ENCODE measurements at places on chromosomes 11 and 22.

GRCh38 chr22:28831140-28832072 lies 31.0 kb upstream of the XBP1 start:
- DNase-seq = no peak

DNA sequence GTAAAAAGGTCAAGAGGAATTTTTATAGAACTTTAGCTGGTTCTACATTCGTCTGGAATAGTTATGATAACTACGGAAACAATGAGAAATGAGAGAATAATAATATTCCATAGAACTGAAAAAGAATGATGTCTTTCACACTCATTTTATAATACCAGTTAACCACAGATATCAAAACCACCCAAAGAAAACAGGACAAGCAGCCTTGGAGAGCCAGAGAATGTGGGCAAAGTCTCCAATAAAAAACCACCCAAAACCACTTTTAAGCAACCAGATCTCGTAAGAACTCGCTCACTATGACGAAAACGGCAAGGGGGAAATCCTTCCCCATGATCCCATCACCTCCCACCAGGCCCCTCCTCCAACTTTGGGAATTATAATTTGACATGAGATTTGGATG lies 60.8 kb downstream of the ARHGAP32 start:
- DNase-seq = no peak

DNA sequence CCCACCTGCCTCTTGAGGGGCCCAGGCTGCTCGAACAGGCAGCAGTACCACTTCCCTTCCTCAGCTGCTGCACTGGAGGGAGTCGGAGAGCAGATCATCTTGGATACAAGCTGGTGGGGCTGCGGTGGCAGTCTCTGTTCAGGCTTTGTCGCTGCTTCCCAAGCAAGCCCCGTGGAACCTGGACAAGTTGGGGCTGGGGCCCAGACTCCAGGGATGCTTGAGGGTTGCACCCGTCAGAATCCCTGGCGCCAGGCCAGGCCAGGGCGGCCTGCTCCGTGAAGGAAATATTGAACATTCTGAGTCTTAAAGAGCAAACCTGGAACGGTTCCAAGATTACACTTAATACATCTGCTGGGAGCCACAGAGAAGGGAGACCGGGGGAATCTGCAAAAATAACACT lies 310.1 kb upstream of the SORL1-AS1 start:
- DNase-seq = no peak

- DNase-seq = peak; percentile 11
These were observed 63.2 kb downstream of the OTOG start for GRCh38 chr11:17610085-17610894.

DNA sequence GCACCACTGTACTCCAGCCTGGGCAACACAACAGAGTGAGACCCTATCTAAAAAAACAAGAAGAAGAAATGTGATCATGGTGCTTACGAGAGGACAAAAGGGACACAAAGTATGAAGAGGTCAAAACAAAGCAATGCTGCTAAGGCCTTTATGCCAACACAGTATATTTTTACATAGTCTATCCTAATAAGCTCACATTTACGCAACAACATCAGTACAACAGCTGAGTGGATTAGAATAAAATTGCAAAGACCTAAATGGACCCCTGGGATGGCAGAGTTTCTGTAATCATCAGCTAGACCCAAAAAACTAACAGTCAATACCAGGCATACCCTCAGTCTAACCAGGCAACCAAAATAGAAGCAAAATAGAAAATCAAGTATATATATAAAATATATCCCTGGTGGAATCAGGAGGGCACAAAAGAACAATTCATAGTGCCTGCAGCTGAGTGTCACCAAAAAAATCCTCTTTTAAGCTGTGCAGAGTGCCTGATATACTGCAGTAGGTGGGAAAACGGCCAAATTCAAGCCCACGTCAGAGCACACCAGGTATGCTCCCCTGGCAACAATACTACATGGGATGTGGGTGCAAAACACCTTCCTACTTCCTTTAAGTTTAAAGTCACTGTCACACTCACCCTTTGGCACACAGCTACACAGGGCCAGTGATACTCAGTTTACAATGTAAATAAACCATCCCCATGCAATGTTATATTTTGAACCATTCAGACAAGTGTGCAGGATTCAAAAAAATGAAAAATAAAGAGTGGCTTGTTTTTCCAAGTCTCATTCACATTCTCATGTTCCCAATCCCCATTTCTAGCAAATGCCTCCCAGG lies 57.8 kb downstream of the RBFOX2 start:
- DNase-seq = no peak

- no peak for DNase-seq
These were observed 375.7 kb downstream of the SHANK2 start for GRCh38 chr11:70876685-70877084.

DNA sequence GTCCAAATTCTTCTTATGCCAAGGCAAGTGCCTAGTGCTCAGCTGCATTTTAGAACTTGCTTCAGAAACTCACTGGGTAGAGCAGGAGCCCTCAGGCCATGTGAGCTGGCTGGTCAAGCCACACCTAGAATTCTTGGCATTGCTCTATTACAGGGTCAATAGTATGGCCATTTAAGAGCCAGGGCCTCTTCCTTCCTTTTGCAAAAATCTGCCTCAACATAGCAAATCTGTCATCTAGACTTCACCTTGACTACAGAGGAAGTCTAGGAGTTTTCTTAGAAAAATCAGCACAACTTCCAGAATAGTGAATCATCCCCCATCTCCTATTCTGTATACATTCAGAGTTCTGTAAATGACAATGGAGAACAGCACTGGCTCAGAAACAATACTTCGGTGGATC lies 112.0 kb upstream of the TTC12 start:
- DNase-seq = no peak

DNA sequence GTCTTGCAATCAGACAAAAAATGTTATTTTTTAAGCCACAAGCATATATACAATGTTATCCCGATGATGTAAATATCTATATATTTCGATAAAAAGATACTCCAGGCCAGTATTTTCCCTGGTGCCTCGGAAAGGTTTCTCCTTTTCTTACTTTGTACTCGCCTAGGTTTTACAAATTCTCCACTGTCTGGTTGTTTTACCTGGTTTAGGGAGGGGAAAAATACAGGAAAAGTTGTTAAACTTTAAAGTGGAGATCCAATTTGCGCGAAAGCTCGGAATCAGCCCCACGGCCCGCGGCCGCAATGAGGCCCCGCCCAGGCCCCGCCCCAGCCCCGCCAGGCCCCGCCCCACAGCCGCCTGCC lies 58.4 kb upstream of the WNT7B start:
- no peak for DNase-seq

DNA sequence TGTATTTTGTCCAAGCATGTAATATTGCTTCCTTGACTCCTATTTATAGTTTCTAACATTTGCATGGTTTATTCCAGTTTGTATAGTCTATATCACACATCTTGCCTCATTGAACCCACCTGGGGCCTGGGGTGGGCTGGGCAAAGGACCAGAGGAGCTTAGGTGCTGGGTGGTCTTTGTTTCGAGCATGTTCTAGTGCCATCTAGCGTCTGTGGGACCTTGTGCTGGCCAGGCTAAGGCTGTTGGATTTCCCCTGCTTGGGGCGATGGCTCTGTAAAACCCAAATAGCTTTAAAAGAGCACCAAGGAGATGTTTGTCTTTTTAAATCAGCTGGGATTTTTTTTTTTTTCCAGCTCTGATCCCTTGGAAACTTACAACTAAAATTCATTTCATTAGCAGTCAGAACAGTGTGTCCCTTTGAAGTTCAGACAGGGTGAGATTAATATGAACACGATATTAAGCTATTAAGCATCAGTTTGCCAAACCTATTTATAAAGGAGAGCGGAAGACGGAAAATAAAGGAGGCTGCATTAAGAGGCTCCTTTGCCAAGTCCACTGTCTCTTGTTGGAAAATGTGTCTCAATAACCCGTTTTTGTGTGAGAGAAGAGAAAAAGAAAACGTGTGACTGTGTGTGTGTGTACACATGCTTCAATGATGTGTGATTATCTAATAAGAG lies 157.4 kb downstream of the COMMD9 start:
- no peak for DNase-seq

DNA sequence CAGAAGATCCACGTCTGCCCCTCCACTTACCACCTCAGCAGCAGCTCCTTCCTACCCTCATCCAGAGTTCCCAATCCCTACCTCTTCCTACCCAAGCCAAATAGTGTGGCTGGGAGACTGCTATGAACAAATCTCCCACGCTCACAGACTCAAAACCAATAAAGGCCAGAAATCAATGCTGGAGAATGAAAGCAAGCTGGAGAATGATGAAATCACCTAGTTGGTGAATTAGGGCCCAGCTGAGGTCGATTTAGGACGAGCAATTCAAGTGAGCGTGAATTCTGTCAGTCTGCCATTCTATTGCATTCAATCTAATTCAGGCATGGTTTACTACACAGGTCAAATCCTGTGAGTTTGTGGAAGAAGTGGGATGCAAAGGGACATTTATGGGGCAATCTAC lies 22.5 kb downstream of the COMMD9 start:
- no peak for DNase-seq

- DNase-seq = no peak
These were observed 260.5 kb downstream of the CASP12 start for GRCh38 chr11:104637662-104638170.

DNA sequence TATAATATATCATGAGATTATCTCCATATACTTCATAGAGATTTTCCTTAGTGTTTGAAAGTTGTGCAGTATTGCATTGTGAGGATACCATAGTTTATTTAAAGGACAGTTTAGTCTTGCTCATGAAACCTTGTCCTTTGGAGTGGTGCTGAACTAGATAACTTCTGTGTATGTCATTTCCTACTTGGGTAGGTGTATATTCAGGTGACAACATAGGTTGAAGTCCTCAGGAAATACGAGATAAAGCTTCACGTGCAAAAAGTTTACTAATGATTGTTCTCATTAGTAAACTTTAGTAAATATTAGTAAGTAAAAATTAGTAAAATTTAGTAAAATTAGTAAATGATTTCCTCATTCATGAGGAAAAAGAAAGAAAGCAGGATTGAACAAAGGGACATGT lies 521.3 kb upstream of the LRRC4C start:
- DNase-seq = no peak

- no peak for DNase-seq
These were observed 60.0 kb downstream of the LIF start for GRCh38 chr22:30186510-30186909.

DNA sequence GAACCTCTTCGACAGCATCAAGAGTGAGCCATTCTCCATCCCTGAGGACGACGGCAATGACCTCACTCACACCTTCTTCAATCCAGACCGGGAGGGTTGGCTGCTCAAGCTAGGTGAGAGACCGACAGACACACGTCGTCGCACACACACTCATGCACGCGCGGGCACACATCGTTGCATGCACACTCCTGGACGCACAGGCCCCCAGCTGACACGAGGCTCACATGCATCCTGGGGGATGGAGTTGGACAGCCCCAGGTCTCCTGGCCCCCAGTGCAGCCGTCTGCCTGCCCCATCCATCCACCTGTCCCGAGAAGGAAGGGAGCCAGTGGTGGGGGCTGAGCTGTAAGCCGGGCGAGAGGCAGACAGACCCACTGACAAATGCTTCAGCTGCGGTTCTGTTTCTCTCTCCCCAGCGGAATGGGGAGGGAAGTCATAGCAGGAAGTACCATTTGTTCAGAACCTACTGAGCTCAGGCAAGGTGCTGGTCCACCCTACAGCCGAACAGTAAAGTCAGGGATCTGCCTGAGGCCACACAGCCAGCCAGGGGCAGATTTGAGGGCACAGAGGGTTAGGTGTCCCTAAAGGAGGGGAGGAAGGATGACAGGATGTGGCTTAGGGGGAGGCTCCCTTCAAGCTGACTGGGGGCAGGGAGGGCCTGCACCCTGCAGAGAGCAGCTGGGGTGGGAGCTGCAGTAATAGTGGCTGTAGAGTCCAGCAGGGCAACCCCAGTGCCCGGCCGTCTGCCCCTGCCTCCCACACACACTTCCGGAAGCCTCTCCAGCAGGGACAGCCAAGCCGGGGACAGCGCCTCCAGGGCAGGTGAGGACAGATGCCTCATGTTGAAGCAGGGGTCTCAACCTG lies 27.1 kb downstream of the CYTH4 start:
- peak; percentile 55 for DNase-seq

DNA sequence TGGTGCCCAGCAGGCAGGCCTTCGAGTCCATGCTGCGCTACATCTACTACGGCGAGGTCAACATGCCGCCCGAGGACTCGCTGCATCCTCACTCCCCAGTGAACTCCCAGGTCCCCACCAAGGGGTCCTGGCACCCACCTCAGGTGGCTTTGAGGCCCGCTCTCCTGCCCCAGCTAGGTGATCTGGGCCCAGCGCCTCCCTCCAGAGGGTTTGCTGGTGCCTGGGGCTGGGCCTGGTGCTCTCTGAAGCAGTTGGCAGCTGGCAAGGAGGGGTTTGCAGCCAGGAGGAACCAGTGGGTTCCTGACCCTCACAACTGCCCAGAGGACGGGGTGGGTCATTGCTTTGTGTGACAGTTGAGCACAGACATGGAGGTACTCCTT lies 5.9 kb downstream of the THAP7 start:
- DNase-seq = no peak

- no peak for DNase-seq
These were observed 21.3 kb upstream of the NCF4 start for GRCh38 chr22:36839356-36840073.

- DNase-seq = no peak
These were observed 121.5 kb downstream of the CD44 start for GRCh38 chr11:35260342-35260985.

- DNase-seq = no peak
These were observed 38.2 kb upstream of the OR5AK2 start for GRCh38 chr11:56950510-56950909.

DNA sequence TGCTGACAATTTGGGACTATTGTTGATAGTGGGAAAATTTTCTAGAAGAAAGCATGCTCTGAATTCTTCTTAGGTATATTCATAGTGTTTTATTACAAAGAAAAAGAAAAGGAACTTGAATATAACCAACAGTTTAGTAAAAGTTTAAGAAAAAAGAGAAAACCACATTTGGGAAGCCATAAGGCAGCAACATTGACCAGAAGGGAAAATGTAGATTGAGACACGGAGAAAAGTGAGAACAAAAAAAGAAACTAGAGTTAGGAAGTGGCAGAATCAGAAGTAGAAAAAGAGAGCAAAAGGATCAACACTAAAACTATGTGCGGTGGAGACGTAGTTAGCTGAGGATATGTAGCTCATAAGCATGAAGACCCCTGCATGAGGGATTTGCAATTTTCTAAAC lies 1398.2 kb downstream of the LRRC4C start:
- DNase-seq = no peak

- DNase-seq = no peak
These were observed 38.3 kb upstream of the MYH9 start for GRCh38 chr22:36425977-36426523.

All from central memory CD8-positive, alpha-beta T cell (primary cell).